Breast epithelium (tissue), 4 donors: ENCODE measurements at places on chromosomes 3 and 15. TPM values are rescaled to one million over a fixed set of nuclear protein-coding genes. Genes with fewer than 3 reads are reported as not detected.

IL20RB gene
- 2.2 TPM for total RNA-seq

PCOLCE2 gene
- total RNA-seq, result 36.0 TPM

TPRG1 gene
- 29.2 TPM for total RNA-seq

EIF2B5 gene
- total RNA-seq, result 50.1 TPM

CD86 gene
- 12.6 TPM for total RNA-seq
